ENCODE measurements at places on chromosomes 6 and 20.

- DNase-seq, result no peak
Observed at GRCh38 chr20:25035921-25036320, 22.0 kb downstream of the ACSS1 start.

DNA sequence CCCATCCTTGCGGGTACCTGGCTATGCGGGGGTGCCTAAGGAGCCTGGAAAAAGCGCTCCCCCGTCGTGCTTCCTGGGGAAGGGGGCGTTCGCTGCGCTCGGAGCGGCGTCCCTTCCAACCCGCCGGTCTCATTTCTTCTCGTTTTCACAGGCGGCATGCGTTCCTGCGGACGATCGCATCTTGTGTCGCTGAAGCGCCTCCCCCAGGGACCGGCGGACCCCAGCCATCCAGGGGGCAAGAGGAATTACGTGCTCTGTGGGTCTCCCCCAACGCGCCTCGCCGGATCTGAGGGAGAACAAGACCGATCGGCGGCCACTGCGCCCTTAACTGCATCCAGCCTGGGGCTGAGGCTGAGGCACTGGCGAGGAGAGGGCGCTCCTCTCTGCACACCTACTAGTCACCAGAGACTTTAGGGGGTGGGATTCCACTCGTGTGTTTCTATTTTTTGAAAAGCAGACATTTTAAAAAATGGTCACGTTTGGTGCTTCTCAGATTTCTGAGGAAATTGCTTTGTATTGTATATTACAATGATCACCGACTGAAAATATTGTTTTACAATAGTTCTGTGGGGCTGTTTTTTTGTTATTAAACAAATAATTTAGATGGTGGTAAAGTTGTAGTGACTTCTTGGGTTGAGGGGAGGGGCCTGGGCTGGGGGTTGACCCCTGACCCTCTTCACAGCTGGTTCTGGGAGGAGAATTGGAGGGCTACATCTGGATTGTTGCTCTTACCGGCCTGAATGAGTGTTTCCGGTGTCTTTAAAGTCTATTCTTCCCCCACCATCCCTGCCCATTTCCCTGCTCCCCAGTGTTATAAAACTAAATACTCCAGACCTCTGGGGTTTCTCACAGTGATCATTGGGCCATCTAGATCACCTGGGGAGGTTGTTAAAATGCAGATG lies 1.1 kb downstream of the ID1 start:
- no peak for DNase-seq

DNA sequence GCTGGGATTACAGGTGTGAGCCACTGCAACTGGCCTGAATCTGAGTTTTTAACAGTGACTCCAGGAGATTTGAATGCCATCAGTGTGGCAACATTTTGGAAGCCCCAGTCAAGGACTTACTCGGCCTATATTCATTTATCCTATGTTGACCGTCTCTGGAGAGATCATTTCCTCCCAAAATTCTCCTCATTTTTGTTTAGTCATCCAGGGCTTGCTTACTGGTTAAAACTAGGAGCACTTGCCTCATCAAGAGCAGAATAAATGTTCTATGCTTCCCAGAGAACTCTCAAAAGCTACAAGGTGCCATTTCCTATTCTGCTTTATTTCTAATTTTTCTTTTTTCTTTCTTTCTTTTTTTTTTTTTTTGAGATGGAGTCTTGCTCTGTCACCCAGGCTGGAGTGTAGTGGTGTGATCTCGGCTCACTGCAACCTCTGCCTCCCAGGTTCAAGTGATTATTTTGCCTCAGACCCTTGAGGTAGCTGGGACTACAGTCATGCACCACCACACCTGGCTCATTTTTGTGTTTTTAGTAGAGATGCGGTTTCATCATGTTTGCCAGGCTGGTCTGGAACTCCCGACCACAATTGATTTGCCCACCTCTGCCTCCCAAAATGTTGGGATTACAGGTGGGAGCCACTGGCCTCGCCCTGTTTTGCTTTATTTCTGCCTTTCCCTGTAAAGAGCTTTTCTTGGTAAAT lies 23.4 kb upstream of the TRIM27 start:
- no peak for DNase-seq

- no peak for DNase-seq
Observed at GRCh38 chr20:15895126-15895525, 678.1 kb downstream of the KIF16B start.

GRCh38 chr6:39758905-39759605 lies 33.1 kb upstream of the DAAM2 start:
- DNase-seq, result no peak

DNA sequence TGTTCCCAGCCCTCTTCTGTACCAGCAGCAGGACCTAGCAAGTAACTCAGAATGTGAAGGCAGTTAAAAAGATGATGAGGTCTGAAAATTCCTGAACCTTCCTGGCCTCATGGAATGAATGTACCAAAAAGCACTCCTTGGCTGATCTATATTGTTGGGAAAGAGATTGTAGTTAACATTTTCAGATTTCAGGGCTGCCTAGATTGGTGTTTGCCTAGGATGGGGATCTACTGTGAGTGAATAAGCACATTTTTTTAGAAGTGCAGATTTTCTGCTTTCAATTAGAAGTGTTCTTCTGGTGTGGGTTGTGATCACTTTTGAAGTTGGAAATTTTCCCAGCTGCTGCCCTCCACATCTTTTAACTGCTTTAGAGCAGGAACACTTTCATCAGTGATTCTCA lies 6.2 kb downstream of the MYLIP start:
- DNase-seq, result no peak

- no peak for DNase-seq
Observed at GRCh38 chr20:1274485-1275311, 8.6 kb downstream of the SNPH start.

- DNase-seq, result no peak
Observed at GRCh38 chr20:58524814-58525213, 9.6 kb upstream of the APCDD1L start.

Measured in activated T-cell treated with anti-CD3 and anti-CD28 coated beads, Interleukin-2, amount 50 U/mL, for 4 hours (primary cell).